ENCODE measurements at places on chromosomes 2 and 18.

DNA sequence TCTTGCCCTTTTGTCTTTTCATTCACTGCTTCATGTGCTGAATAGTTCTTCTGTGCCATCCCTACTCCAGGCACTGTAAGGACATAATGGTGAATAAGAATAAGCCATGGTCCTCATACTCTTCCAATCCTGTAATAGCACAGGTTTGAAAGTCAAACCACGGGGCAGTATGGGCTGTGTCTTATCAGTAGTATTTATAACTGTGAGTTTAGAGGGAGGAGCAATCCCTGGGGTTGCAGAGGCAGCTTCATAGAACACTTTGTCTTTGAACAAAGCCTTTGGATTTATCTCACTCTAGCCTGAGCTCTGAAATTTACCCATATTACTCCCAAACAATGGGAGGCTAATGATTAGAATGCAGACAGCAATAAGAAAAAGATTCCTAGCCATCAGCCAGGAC is 30.2 kb upstream of the ALK start:
- DNase-seq: no peak

DNA sequence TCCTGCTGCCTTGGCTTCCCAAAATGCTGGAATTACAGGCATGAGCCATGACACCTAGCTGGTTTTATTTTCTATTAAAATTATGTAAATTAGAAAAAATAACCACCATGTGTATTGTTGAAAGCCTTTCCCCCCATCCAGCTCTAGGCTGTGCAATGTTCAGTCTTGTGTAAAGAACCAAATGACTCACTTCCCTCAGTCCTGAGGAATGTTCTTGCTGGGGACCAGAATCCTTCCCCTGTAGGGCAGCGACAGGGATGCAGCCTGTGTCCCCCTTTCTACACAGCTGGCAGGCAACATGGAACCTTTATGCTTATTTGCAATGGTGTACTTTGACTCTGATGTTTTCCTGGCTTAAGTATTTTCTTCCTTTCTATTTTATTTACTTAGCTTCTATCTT is 29.4 kb downstream of the AOX1 start:
- DNase-seq: no peak

DNA sequence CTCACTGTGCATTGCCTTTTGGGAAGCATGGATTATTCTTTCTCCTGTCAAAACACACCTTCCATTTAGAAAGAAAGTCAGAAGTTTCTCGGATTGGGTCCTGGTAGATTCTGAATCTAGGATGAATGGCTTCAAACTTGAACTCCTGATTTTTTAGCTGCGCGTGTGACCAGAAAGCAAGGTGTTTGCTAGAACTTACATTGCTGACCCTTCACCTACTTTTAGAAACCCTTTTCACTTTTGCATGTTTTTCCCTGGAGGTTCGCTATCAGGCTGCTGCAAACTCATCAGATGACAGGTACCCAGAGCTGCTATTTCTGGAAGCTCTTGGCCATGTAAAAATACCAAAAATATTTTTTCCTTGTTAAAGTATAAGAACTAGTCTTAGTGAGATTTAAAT is 132.0 kb downstream of the QPCT start:
- DNase-seq: no peak

GRCh38 chr2:190216829-190217228 is 102.8 kb downstream of the HIBCH start:
- no peak for DNase-seq

DNA sequence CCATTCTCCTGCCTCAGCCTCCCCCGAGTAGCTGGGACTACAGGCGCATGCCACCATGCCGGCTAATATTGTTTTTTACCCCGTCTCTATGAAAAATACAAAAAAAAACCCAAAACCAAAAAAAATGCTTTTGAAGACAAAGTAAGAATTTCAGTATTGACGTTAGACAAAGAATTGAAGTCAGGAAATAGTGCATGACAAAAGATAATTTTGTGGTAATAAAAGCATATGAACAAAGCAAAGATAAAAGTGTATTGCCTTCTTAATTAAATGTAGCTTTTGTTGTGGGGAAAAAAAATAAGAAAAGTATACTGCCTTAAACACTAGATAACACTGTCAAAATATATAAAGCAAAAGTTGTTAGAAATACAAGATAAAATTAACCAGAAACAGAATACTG is 86.8 kb downstream of the ANKRD12 start:
- DNase-seq: no peak

- no peak for DNase-seq
Observed at GRCh38 chr2:108629417-108629816, 89.9 kb upstream of the RANBP2 start.

DNA sequence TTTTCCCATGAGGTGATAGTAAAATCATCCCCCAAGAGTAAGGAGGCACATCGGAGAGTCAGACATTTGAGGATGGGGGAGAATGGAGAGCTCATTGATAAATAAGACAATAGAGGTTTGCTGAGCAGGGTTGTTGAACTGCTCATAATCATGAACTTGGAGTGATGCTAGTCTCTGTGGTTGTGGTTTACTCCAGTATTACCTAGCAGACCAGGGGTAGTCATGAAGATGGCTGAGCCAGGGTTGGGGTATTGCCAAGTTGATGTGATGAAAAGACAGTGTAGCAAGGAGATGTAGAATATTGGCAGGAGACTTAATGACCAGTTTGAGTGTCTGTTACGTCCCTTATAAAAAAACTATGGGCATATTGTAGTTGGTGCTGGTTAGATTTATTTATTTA is 25.4 kb downstream of the CYBRD1 start:
- DNase-seq: no peak

DNA sequence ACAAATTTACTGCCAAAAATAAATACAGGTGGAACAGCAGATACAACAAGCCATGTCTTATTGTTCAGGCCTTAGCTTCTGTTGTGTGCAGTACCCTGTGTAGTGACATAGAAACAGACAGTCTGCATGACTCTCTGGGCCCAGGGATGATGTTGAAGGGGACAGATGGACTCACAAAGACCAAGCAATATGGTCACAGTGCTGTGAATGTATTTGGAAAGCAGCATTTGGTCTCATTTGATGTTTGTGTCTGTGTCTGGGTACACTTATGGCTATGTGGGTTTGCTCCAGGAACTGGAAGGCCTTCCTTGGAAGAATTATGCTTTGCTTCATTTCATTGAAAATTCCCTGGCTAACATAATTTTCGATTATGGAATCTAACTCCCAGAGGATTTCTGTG is 158.5 kb downstream of the CDC42EP3 start:
- DNase-seq: no peak

Data from CD4-positive, alpha-beta T cell treated with Interleukin-6 at 100 ng/mL for 8 hours (primary cell).